ENCODE measurements at places on chromosomes 6 and 20.

DNA sequence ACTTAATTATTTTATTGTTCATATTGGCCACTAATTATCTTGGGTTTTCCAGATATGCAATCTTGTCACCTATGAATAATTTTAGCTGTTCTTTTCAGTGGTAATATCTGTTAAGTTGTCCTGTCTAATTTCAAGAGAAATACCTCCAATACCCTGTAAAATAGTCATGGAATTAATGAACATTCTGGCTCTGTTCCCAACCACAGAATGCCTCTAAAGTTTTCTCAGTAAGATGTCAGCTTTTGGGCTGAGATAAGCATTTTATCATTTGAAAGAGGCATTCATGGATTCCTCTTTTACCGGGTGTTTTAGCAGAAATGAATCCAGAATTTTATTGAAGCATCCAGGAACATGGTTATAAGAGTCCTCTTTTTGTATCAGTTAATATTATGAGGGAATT lies 109.3 kb downstream of the WDR27 start:
- DNase-seq, result peak; percentile 53

DNA sequence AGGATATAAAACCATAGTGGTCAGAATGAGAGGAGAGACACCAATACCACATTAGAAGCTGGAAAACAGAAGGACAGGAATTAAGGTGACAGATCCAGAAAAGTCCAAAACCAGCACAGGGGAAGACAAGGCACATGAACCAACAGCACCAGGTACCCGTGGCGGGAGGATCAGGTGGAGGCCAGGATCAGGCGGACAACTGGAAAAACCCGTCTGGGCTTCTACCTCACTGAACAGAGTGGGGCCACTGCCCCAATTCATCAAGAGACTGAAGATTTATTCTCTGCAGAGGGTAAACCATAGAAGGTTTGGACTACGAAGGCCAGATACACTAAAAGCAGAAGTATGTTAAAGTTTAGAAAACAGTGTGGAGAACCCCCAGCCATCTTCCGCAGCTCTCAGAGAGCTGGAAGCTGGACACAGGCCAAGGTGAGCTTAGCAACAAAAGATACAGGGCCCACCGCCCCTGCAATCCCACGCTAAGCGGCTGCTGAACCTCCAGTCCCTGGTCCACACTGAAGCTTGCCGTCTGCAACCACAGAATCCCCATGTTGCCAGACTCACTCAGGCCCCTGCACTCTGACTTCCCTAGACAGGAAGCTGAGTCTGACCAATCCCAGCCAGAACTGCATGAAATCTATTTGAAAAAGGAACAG lies 29.9 kb downstream of the ABHD12 start:
- DNase-seq, result no peak

DNA sequence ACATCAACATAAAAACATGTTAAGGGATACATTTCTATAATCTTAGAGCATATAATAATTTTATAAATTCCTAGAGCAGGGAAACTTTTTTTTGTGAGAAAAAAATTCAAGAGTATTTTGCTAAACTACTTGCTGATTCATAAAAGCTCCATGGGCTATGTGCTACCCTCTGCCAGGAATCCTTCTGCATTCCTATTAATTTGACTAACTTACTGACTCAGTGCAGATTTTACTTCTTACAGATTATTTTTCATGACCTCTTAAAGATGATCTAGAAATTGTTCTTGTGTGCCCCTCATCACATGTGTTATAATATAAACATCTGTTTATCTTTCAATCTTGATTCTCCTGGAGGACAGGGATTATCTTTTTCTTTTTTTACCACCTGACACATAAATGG lies 5.7 kb downstream of the VTA1 start:
- peak; percentile 6 for DNase-seq

GRCh38 chr6:40693768-40694167 lies 106.6 kb upstream of the LRFN2 start:
- DNase-seq, result no peak

- DNase-seq, result peak; percentile 68
These were observed at the start of gene TAPBP for GRCh38 chr6:33313709-33314514. Gene TAPBP, minus strand, starts transcription at chr6:33314078. Its CDS starts 37 bp downstream, at chr6:33314041.

DNA sequence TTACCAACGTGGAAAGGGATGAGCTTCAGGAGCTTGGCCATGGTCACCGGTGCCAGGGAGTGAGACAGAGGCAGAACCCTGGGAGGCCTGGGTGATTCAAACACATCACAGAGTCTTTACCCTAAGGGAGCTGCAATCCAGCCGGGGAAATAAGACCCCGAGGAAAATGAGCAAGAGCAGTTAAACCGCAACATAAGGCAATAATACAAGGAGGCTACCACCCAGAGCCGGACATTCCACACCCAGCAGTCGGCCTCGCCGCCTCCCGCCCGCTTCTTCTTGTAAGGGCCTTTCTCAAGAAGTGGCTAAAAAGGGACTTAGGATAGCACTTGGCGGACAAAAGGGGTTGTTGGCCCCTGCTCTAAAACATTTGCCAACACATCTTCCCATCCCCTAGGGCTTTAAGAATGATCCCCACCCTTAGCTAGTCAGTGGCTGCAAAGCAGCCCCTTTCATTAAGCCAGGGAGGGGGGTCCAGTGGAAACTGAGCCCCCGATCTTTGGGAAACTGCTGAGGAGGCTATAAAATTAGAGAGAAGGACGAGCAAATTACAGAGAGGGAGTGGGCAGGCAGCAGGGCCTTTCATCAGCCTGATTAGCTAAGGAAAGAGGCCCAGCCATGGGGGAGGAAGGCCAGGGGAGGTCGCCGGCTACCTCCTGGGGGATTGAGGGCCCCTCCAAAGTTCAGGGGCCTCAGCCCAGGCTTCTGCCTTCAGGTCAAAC lies 34.3 kb downstream of the SNX5 start:
- DNase-seq, result no peak

- DNase-seq, result no peak
These were observed 3.1 kb downstream of the QKI start for GRCh38 chr6:163417595-163417994.

DNA sequence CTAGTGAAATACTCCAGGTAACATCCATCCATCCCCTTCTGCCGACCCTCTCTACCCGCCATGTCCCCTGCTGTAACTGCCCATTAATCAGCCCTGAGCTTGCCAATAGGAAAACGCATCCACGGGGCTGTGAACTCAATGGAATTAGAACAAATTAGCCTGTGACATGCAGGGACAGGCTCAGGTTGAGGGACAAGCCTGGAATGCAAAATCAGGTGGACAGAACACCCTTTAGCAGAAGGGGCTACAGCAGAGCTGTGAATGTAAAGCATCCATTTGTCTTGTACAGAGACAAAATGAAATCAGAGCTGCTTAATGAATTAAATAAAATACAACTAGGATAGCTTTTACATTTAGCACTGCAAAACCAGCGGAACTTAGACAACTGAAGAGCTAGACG lies 187.3 kb upstream of the SASH1 start:
- DNase-seq, result no peak

DNA sequence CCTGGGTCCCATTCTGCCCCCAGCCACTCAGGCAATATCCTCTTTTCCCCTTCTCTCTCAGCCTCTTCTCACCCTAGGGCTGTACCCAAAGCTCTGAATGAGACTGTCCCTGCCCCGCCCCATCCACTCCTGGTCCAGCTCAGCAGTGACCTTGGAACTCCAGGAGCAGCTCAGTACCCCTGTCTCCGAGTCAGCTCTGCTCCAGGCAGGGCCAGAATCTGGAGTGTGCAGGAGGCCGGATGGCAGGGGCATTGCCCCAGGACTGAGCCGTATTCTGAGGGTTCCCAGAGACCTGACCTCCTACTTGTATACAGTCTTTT lies 2.0 kb upstream of the RAET1G start:
- no peak for DNase-seq

DNA sequence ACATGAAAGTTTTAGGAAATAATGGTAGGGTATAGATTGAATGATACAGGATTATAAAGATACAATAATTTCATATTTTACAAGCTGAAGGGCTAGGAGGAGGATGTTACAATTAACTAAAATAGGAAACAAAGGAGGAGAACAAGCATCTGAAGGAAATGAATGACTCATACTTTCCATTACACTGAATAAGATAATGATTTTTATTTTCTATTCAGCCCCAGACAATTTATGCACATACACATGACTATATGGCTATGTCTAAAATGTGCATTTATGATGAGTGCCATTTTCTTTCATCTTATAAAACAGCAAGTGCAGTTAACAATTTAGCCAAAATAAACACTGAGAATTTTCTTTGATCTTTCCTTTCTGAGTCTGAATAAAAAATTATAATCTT lies 994.6 kb upstream of the ADGRB3 start:
- DNase-seq, result no peak

- DNase-seq, result no peak
These were observed 23.3 kb downstream of the KCNK15 start for GRCh38 chr20:44768854-44769480.

- no peak for DNase-seq
These were observed 328.4 kb upstream of the CNR1 start for GRCh38 chr6:88494401-88495140.

DNA sequence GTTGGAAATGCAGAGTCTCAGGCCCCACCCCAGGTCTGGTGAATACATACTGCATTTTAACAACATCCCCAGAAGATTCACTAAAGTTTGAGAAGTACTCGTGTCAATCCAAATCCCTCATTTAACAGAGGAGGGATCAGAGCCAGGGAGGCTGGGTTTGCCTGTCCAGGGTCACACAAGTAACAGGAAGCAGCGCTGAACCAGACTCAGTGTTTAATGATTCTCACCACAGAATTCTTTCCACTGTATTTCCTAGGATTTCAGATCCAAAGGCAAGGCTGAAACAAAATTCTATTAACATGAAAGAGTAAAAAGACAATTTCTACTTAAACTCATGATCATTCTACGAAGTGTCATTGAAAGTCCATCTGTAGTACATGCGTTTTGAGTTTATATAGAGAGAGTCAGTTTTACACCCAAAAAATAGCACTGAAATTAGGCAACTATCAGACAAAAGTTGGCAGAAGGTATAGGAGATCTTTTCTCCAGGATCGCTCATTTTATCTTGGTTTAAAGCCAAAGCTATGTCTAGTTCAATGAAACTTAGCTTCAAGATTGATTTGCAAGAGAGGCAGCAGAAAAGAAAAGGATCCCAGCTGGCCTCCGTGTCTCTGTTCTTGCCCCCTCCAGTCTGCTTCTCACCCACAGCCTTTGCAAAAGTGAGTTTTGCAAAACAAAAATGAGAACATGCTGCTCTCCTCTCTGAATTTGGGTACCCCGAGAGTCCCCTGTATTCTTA lies 6.0 kb upstream of the AGPAT4 start:
- DNase-seq, result no peak

- DNase-seq, result no peak
These were observed 29.6 kb upstream of the VAPB start for GRCh38 chr20:58359441-58359840.

DNA sequence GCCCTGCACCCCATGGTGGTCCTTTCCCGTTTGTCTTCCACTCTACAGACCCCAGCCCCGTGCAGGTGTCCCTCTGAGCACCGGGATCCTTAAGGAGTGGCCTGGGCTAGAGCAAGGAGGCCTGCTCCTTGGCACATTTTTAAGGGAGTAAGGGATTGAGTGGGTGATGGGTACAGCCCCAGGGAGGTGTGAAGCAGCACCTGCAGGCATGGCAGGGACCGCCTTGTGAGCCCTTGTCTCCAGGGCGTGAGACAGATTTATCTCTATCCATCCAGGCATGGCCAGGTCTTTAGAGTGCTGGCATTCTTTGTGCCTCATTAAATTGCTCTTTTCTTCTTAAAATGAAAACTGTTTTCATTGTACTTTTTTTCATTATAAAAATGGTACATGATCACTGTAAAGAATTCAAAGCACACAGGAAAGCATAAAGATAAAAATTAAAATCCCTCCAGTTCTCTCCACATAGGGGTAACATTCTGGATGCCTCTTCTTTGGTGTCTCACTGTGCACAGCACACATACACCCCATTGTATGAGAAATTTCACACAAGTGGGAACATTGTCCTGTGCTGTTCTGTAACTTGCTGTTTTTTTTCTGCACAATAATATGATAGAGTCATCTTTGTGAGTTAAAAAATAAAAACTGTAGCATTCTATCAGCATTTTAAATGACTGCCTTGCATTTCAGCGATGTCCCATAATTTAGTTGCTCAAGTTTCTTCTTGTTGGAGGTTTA lies 31.9 kb upstream of the ZNF831 start:
- no peak for DNase-seq

DNA sequence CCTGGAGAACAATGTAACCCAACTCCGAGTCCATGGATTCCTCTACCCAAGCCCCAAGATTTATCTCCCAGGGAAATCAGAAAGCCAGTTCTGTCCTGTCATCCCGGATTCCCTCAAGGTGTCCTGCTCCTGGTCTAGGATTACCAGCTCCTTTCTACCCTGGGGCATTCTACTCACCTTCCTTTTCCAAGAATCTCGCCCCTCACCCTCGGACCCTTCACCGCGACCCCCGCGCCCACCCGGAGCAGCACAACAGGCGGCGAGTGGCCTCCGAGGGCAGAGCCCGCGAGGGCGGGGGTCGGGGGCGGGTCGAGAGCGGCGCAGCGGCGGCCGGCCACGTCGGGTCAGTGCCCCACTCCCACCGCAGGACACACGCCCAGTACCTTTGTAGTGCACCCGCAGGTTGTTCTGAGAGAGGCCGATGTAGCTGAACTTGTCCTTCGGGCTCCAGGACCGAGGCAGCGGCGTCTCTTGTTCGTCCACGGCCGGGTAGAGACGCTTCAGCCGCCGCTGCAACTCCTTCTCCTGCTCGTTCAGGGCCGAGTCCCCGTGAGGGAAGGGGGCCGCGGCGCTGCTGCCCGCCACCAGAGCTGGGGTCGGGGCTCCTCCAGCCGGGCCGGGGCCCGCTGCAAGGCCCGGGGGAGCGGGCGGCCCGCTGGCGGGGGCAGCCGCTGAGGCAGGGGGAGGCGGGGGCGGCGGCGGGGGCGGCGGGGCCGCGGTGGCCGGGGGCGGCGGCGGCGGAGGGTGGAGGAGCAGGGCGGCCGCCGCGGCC lies 897 bp downstream of the RANBP9 start:
- no peak for DNase-seq

DNA sequence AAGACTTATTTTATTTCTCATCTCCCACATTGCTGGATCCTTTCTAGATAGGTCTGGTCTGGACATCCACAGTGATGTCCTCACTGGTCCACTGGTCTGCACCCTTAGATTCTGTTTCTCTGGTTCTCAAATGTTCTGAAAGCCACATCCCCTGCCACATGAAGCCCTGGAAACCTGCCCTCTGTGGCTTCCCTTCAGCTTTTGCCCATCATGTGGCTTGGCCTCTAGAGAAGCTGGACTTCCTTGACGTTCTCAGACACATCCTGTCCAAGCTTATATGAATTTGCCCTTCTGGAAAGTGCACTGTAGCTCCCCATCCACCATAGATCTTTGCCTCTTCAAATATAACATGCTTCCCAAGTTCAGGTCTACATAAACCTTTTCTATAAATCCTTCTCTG lies 18.5 kb downstream of the CST4 start:
- no peak for DNase-seq
